ENCODE measurements at places on chromosomes 12 and 14.

DNA sequence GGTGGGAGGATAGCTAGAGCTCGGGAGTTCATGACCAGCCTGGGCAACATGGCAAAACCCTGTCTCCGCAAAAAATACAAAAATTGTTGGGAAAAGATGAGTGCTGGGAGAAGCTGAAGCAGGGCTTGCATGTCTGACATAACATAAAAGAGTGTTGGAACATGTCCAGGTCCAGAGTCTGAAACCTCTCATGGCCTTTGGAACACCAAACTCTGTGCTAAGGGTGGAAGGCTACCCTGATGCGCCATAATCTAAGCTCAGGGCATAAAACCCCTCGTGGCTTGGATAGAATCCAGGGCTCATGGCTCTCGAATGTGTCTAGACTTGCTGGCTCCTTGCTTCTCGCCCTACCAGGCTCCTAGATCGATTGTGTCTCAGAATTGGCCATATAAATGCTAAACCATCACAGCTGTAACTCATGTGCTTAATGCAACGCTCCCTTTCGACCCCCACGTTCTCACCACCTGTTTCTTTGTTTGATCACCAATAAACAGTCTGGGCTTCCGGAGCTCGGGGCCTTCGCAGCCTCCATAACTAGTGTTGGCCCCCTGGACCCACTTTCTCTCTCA is 6.7 kb upstream of the CLEC7A start:
- DNase-seq: no peak

DNA sequence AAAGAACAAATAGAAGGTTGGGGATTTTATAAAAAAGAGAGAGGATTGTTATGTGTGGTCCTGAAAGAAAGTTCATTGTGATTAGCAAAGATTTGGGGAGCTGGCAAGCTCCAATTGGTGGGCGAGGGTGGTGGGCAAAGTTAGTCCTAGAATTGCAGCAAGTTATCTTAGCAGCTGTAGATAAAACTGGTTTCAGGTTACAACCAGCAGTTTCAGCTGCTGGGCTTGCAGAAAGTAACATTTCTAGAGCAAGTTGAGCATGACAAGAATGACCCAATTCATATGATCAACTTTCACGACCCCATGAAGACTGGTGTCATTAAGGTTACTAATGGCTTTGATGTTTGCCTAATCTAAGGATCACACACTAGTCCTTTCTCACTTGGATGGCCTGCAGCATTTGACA is 177.9 kb upstream of the NUDT4 start:
- DNase-seq: no peak

DNA sequence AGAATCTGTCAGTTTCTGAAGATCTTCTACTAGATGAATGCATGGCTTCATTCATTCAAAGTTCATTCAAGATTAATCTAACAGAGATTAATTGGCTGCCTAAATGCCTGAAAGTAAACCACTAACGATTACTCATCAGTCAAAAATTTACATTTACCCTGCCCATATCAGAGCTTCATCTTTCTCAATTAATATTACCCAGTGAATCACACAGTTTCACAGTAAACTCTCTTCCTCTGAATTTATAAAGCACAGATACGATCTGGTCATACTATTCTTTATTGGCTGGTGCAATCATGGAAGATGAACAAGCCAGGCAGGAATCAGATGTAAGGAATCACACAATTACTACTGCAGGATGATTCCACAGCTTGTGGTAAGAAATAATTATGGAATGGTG is 377.7 kb downstream of the SLC16A7 start:
- DNase-seq: no peak

- DNase-seq: no peak
Observed at GRCh38 chr14:58280954-58281787, 17.2 kb upstream of the ARID4A start.

- DNase-seq: no peak
Observed at GRCh38 chr12:1790444-1790843, 29.9 kb upstream of the LRTM2 start.

- no peak for DNase-seq
Observed at GRCh38 chr12:91189516-91189915, 6.9 kb upstream of the DCN start.

GRCh38 chr14:55762595-55763232 is 182.7 kb downstream of the KTN1 start:
- DNase-seq: no peak

DNA sequence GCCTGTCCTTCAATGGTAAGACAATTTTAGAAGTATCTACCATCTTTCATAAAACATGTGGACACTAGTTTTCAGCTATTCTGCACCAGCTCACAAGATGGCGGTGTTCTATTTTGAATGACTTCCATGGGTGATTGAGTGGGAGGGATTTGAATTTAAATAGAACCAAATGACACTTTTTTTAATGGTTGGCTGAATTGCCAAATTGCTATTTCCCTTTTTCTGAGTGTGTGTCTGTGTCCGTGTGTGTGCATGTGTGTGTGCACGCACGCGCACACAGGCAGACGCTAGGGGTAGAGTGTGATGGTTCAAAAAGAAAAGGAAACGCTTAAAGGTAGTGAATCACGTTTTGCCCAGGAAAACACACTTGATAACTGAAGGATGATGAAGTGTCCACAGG is 362.6 kb downstream of the DAD1 start:
- DNase-seq: no peak

Measured in stimulated activated CD8-positive, alpha-beta memory T cell treated with anti-CD3 and anti-CD28 coated beads, Interleukin-2, amount 100 ng/mL, for 48 hours (primary cell).